Memory B cell (primary cell): ENCODE measurements at places on chromosomes 2 and 18.
A peak's percentile ranks its signal among the peaks of the same experiment; 100 is the strongest.

DNA sequence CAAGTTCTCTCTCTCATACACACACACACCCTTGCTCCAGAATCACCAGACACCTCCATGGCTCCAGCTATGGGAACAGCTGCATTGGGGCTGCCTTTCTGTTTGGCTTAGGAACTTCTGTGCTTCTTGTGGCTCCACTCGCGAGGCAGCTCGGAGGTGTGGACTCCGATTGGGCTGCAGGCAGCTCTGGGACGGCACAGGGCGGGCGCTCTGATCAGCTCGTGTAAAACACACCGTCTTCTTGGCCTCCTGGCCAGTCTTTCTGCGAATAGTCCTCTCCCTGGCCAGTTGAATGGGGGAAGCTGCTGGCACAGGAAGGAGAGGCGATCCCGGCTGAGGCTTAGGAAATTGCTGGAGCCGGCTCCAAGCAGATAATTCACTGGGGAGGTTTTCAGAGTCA is 22.4 kb downstream of the FOSL2 start:
- no peaks in the 10 kb centered on the region for H3K36me3 ChIP-seq
- no peak for DNase-seq
- peaks cover 2% of the 10 kb centered on the region for H3K27me3 ChIP-seq
- no peak overlapping the region for H3K4me3 ChIP-seq

DNA sequence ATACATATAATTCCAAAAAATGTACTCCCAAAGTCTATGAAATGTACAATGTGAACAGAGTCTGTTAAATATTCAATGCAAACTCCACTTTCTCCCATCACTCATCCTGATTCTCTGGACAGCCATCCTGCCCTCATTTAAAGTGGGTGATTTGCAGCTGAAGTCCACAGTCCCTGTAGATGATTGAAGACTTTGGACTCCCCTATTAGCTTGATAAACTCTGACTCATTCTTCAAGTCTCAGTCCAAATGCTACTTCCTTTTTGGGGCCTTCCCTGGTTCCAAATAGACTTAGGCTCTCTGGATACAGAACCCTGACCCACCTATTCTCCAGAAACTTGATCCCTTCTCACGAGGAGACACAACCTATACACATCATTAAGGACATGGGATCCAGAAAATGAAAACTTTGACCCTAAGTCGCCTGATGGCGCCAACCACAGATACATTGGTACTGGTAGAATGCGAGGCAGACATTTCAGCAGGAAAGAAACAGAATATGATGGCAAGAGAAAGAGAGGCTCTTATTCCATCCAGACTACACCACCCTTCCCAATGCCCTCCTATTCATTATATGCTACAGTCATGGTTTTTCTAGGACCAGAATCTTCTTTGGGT is 122.7 kb downstream of the VIT start:
- peaks cover 5% of the 10 kb centered on the region for H3K27me3 ChIP-seq
- no peak for DNase-seq
- no peaks in the 10 kb centered on the region for H3K4me1 ChIP-seq

GRCh38 chr2:210686401-210686800 is 130.0 kb downstream of the CPS1 start:
- no peak overlapping the region for H3K27ac ChIP-seq
- no peaks in the 10 kb centered on the region for H3K27me3 ChIP-seq
- DNase-seq, result no peak
- H3K36me3 ChIP-seq, result no peaks in the 10 kb centered on the region
- H3K4me3 ChIP-seq, result no peak overlapping the region

DNA sequence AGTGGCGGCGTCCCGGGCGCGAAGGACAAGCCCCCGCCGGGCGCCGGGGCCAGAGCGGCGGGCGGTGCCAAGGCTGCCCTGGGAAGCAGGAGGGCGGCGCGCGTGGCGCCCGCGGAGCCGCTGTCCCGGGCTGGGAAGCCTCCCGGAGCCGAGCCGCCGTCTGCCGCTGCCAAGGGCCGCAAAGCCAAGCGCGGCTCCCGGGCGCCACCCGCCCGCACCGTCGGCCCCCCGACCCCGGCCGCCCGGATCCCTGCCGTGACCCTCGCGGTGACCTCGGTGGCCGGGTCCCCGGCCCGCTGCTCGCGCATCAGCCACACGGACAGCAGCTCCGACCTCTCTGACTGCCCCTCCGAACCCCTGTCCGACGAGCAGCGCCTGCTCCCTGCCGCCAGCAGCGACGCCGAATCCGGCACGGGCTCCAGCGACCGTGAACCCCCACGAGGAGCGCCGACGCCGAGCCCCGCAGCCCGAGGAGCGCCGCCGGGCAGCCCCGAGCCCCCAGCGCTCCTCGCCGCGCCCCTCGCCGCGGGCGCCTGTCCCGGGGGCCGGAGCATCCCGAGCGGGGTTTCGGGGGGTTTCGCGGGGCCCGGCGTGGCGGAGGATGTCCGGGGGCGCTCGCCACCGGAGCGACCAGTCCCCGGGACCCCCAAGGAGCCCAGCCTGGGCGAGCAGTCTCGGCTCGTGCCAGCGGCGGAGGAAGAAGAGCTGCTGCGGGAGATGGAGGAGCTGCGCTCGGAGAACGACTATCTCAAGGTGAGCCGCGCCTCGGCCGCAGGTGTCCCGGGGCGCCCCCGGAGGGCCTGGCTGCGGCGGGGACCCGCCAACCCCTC is 820 bp downstream of the MTCL1 start:
- H3K27me3 ChIP-seq, result peaks cover 19% of the 10 kb centered on the region
- H3K36me3 ChIP-seq, result peaks cover 1% of the 10 kb centered on the region
- H3K27ac ChIP-seq, result peak overlapping the region; percentile 28
- peak overlapping the region; percentile 98 for H3K4me3 ChIP-seq

GRCh38 chr2:53058526-53058925 is 709.1 kb upstream of the CHAC2 start:
- no peaks in the 10 kb centered on the region for H3K27me3 ChIP-seq
- DNase-seq, result no peak
- H3K4me3 ChIP-seq, result no peak overlapping the region
- H3K36me3 ChIP-seq, result no peaks in the 10 kb centered on the region
- no peak overlapping the region for H3K27ac ChIP-seq
- no peaks in the 10 kb centered on the region for H3K4me1 ChIP-seq

GRCh38 chr18:395456-396250 is 104.8 kb downstream of the COLEC12 start:
- DNase-seq, result no peak
- no peak overlapping the region for H3K4me3 ChIP-seq
- no peaks in the 10 kb centered on the region for H3K4me1 ChIP-seq
- no peak overlapping the region for H3K27ac ChIP-seq

GRCh38 chr2:2016651-2017311 is 272.5 kb upstream of the PXDN start:
- H3K27me3 ChIP-seq, result no peaks in the 10 kb centered on the region
- DNase-seq, result no peak
- H3K27ac ChIP-seq, result no peak overlapping the region
- H3K36me3 ChIP-seq, result no peaks in the 10 kb centered on the region
- H3K4me3 ChIP-seq, result no peak overlapping the region

- H3K36me3 ChIP-seq, result no peaks in the 10 kb centered on the region
- H3K27me3 ChIP-seq, result no peaks in the 10 kb centered on the region
- H3K4me3 ChIP-seq, result no peak overlapping the region
- DNase-seq, result no peak
Observed at GRCh38 chr2:214481204-214481603, 70.3 kb downstream of the VWC2L start.

DNA sequence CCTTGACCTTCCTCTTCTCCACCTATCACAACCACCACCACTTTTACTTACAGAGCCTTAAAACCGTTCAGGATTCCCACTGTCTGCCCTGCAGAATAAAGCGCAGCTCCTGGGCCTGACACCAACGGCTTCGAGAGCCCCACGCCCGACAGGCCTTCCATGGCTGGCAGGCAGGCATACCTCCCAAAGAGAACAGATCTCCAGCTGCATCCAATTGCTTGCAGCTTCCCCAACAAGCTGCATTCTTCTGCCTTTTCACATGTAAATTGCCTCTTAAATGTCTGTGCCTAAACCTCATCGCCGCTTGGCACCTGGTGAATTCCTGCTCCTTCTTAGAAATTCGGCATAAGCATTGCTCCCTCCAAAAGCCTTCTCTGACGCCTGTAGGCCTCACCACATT is 31.5 kb upstream of the FAM124B start:
- H3K27ac ChIP-seq, result no peak overlapping the region
- peaks cover 12% of the 10 kb centered on the region for H3K27me3 ChIP-seq
- H3K4me3 ChIP-seq, result no peak overlapping the region
- peaks cover 2% of the 10 kb centered on the region for H3K36me3 ChIP-seq

DNA sequence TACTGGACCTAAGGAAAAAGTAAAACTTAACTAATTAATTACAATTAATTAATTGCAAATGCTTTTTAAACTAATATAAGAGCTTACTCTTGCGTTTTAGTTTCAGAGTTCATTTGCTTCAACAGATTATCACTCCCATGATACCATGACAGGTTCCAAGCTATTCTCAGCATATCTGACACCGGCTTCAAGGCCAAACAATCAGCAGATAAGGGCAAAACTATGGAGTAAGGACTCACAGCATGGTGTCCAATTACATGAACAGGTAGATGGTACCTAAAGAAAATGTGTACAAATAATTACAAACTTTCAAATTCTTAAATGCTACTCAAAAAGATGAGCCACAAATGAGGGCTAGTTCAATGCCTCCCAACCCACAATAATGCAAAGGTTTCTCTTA is 77.2 kb downstream of the RTTN start:
- DNase-seq, result no peak
- H3K4me3 ChIP-seq, result no peak overlapping the region
- no peaks in the 10 kb centered on the region for H3K4me1 ChIP-seq
- peaks cover 34% of the 10 kb centered on the region for H3K36me3 ChIP-seq

GRCh38 chr2:234374150-234374508 is 122.8 kb downstream of the ARL4C start:
- DNase-seq, result no peak
- no peak overlapping the region for H3K4me3 ChIP-seq
- no peaks in the 10 kb centered on the region for H3K36me3 ChIP-seq
- H3K4me1 ChIP-seq, result peaks cover 6% of the 10 kb centered on the region
- H3K27ac ChIP-seq, result no peak overlapping the region

DNA sequence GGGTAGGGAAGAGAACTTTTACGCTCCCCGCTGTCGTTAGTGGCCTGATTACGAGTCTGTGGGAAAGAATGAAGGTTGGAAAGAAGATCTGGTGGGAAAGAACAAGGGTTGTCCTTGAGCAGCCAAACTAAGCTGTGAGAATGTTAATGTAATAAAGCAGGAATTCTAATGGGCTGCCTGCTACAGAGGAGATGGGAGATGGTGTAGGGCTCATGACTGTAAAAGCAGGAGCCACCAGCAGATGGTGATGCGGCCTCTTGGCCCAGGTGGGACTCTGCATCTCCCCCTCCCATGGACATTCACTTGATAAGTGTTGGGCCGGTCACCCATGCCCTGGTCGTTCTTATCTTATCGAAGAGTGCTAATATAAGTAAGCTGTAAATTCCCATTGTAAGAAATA is 150.0 kb downstream of the NEDD4L start:
- H3K36me3 ChIP-seq, result no peaks in the 10 kb centered on the region
- H3K27ac ChIP-seq, result no peak overlapping the region
- H3K4me3 ChIP-seq, result peak overlapping the region; percentile 25
- H3K4me1 ChIP-seq, result peaks cover 13% of the 10 kb centered on the region
- H3K27me3 ChIP-seq, result no peaks in the 10 kb centered on the region
- no peak for DNase-seq

- peak; percentile 45 for DNase-seq
- H3K4me3 ChIP-seq, result peak within 1 kb of the TSS; percentile 70
- peaks cover 16% of the 10 kb centered on the region for H3K27me3 ChIP-seq
- H3K27ac ChIP-seq, result no peak within 1 kb of the TSS
- peaks cover 1% of the 10 kb centered on the region for H3K36me3 ChIP-seq
- peaks cover 9% of the 10 kb centered on the region for H3K4me1 ChIP-seq
Observed at GRCh38 chr18:72544092-72544886, at the start of gene CBLN2. Gene CBLN2, minus strand, starts transcription at chr18:72544342. Its CDS starts 2,182 bp downstream, at chr18:72542160.

GRCh38 chr2:169485650-169486138 is 6.4 kb downstream of the BBS5 start:
- peaks cover 3% of the 10 kb centered on the region for H3K36me3 ChIP-seq
- H3K27me3 ChIP-seq, result no peaks in the 10 kb centered on the region
- H3K27ac ChIP-seq, result no peak overlapping the region
- no peak overlapping the region for H3K4me3 ChIP-seq
- no peak for DNase-seq

GRCh38 chr2:26636935-26637334 is 4.2 kb downstream of the CIB4 start:
- H3K36me3 ChIP-seq, result no peaks in the 10 kb centered on the region
- peaks cover 10% of the 10 kb centered on the region for H3K27me3 ChIP-seq
- no peaks in the 10 kb centered on the region for H3K4me1 ChIP-seq
- no peak overlapping the region for H3K27ac ChIP-seq

DNA sequence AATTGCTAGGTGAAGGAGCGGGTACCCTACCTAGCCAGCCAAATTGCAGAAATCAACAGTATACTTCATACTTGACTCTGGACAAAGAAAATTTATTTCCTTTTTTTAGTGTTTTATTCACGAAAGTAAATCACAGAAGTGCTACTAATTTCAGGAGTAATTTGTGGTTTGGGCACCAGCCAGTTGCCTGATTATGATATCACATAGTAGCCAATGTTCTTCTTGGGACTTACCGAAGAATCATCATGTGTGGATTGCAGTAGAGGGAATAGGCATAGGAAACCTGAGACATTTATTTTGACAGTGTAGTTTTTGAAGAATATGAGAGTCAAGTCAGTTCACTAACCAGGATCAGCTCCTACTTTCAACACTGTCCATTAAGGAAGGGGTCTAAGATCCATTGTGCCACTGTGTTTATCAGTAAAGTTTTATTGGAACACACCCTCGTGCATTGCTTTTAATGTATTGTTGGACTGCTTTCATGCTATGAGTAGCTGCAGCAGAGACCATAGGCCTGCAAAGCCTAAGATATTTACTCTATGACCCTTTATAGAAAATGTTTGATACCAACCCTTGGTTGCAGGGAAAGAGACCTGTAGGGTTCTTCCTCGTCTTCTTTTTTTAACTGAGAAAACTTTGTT is 32.1 kb downstream of the TNFRSF11A start:
- H3K4me1 ChIP-seq, result no peaks in the 10 kb centered on the region
- DNase-seq, result no peak
- no peak overlapping the region for H3K4me3 ChIP-seq

- peaks cover 6% of the 10 kb centered on the region for H3K4me1 ChIP-seq
- H3K27me3 ChIP-seq, result no peaks in the 10 kb centered on the region
- no peak for DNase-seq
- no peak overlapping the region for H3K27ac ChIP-seq
Observed at GRCh38 chr2:238087211-238087610, 12.9 kb upstream of the ESPNL start.

DNA sequence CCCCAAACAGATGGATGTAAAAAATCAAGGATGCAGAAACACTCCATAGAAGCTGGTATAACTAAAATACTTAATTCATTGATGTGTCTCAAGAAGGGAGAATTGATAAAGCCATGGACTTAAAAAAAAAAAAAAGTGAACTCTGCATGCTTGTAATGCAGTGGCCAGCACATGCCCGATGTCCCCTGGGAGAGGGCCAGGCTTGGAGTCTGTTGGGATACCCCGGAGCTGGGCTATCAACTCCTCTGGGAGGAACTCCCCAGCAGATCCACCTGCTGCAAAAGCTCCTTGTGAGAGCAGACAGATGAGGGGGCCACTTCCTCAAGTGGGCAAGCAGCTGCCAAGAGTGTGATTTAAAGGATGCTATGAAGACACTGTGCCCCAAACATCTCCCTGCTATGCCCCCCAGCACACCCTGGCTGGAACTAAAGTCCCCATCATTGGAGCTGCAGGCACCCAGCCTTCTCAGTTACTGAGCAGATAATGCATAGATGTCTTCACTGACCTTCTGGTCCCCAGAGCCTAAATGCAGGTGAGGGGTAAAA is 311.5 kb upstream of the ID2 start:
- H3K27me3 ChIP-seq, result peaks cover 26% of the 10 kb centered on the region
- no peak overlapping the region for H3K27ac ChIP-seq
- H3K4me1 ChIP-seq, result no peaks in the 10 kb centered on the region
- DNase-seq, result no peak
- H3K4me3 ChIP-seq, result no peak overlapping the region
- peaks cover 2% of the 10 kb centered on the region for H3K36me3 ChIP-seq
